Endodermal cell (in vitro differentiated cells): ENCODE measurements at places on chromosomes 6 and 20. TPM values are rescaled to one million over a fixed set of nuclear protein-coding genes. Genes with fewer than 3 reads are reported as not detected.

DNA sequence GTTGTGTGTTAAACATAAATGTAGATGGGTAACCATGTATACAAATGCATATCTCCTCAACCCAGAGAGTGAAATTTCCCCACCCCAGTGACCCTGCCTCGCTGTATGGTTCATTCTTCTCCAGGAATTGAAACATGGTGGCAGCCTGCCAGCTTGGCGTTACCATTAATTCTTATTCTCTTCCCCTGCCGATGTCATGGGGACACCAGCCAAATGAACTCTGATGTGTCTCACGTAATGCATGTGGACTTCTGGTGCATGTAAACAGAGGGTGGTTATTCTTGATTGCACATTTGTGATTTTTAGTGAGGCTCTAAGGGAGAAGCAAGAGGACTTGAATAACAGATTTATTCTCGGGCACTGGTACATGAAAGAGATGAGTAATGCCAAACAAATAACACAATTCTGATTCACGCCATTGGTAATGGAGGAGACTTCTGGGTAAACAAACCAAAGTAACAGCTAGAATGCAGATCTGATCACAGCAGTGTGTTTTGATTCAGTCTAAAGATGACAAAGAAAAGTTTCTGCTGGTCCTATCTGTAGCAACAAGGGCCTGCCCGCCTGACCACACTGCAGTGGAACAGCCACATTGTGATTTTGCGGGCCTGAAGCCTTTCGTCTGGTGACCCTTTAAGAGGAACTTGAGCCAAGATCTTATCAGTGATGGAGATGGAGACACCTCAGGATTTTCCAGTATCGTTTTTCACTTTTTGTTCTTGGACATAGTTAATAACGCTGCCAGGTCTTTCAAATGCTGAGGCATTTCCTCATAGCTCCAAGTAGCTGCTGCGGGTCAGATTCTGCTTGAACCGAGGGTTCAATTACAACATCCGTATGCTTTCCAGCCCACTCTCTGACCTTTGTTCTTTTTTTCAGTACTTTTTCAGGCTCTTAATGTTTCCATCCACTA lies 171.8 kb upstream of the AKAP12 start:
- DNase-seq = no peak

GRCh38 chr6:65199683-65200082 lies 507.3 kb downstream of the EYS start:
- no peak for DNase-seq

- no peak for DNase-seq
These were observed 62.8 kb downstream of the ATP9A start for GRCh38 chr20:51705400-51705799.

DNA sequence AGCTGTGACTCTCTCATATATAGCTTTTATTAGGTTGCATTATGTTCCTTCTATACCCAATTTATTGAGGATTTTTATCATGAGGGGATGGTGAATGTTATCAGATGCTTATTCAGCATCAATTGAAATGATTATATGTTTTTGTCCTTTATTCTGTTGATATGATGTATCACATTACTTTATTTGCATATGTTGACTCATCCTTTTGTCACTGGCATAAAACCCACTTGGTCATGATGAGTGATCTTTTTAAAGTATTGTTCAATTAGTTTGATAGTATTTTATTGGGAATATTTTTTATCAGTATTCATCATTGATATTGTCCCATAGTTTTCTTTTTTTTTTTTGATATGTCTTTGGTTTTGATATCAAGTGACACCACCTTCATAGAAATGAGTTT lies 529.9 kb downstream of the MMUT start:
- DNase-seq = no peak

The CDSN gene
- not detected in 3 replicates for total RNA-seq

DNA sequence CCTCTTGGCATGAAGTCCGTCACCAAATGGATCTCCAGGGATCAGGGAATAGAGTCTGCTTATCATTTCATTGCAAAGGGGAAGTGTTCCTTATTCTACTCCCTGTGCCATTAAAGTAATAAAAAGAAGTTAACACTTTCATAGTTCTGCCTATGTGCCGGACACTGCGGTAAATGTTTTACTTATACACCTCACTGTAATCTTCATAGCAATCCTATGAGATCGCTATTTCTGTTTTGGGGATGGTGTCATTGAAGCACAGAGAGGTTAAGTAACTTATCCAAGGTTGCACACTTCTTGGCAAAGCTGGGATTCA lies 177.7 kb downstream of the TSHZ2 start:
- no peak for DNase-seq

DNA sequence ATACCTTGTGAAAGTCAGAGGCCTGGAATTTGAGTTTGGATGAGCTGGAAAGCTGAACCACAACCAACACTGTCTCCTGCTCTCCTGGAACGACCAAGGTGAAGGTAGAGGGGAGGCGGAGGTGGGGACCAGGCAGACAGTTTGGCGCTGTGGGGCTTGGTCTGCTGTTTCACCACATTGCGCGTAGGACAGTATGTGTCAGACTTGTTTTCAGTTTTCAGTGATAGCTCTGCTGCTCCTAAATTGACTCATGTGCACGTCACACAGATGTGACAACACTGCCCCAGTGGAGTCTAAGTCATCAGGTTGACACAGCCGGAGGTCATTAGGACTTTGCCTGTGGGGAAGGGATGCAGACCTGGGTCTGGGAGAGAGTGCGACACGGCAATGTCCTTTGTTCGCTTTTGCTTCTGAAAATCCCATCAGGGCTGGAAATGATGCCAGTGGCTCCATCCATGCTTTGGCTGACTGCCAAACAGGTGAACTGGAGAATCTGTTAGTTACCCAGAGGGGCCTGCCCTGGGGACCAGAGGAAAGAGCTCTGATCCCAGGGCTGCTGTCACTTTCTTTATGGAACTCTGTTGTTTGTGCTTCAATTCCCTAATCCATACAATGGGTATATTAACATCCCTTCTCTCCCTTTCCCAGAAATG lies 255.5 kb downstream of the CDC5L start:
- DNase-seq = no peak

The CNR1 gene
- total RNA-seq = 10.8 and 12.2 TPM in 2 replicates

- DNase-seq = peak; percentile 63
These were observed at the start of gene CFB for GRCh38 chr6:31945507-31946369. Gene CFB, plus strand, starts transcription at chr6:31946095. Its CDS starts 127 bp downstream, at chr6:31946222.
